Breast epithelium (tissue), 4 donors: ENCODE measurements at places on chromosomes 4 and X.
A peak's percentile ranks its signal among the peaks of the same experiment; 100 is the strongest.

GRCh38 chr4:149141391-149141790 lies 674.3 kb downstream of the IQCM start:
- no peak overlapping the region for H3K27ac ChIP-seq
- no peaks in the 10 kb centered on the region for H3K27me3 ChIP-seq
- DNase-seq = no peak
- H3K4me1 ChIP-seq = no peaks in the 10 kb centered on the region
- H3K4me3 ChIP-seq = no peak overlapping the region
- H3K36me3 ChIP-seq = no peaks in the 10 kb centered on the region

DNA sequence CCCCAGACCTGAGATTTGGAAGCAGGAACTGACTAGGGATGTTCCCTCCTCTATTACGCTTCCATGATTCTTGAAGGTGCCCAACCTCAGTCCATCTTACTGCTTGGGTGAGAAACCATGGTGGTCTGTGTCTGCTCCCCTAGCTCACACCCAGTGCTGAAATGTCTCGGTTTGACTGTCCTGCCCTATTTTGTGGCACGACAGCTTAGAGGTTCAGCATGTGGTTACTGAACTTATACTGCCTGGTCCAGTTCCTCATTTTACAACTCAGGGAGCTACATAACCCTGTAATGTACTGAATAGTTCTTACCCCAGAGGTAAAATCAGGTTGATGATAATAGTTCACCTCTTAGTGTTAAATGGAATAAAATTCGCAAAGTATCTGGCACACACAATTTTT lies 203.1 kb downstream of the RBM46 start:
- no peaks in the 10 kb centered on the region for H3K4me1 ChIP-seq
- DNase-seq = no peak
- H3K4me3 ChIP-seq = no peak overlapping the region

- H3K4me1 ChIP-seq = no peaks in the 10 kb centered on the region
- no peaks in the 10 kb centered on the region for H3K36me3 ChIP-seq
- no peak overlapping the region for H3K27ac ChIP-seq
- H3K4me3 ChIP-seq = no peak overlapping the region
These were observed 84.2 kb upstream of the KCTD8 start for GRCh38 chr4:44532851-44533250.

DNA sequence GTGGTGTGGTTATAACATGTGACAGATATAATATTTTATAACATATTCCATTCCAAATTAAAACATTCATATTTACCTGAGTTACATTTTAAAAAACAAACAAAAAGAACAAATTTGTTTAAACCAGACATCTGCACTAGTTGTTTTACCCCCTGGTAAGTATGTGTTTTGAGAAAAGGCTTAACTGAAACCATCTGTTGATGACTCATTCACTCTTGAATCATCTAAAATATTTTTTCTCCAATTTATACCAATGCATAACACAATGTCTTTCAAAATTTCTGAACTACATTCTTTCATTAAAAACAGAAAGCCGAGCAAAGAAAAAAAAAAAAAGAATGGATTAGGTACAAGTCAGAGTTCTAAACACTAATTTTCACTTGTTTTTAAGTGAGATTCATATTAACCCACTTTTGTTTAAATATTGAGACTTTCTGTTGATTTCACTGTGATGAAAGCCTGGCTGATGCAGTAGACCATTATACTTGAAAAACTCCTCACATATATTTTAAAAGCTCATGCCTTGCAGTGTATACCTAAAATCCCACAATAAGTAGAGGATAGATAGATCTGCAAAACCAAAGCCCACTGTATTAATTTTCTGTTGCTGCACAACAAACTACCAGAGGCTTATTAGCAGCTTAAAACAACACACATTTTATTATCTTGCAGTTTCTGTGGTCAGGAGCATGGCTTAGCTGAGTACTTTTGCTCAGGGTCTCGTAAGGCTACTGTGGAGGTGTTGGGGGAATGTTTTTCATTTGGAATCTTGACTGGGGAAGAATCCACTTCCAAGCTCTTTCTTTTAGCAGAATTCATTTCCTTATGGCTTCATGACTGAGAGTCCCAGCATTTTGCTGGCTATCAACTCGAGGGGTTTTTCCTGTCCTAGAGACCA lies 221.5 kb downstream of the PCDH18 start:
- DNase-seq = no peak
- H3K27ac ChIP-seq = peak overlapping the region; percentile 41
- H3K36me3 ChIP-seq = no peaks in the 10 kb centered on the region
- no peak overlapping the region for H3K4me3 ChIP-seq

GRCh38 chr4:125486351-125486750 lies 171.6 kb downstream of the FAT4 start:
- DNase-seq = no peak
- H3K36me3 ChIP-seq = no peaks in the 10 kb centered on the region
- no peak overlapping the region for H3K27ac ChIP-seq
- no peaks in the 10 kb centered on the region for H3K4me1 ChIP-seq
- H3K4me3 ChIP-seq = no peak overlapping the region

DNA sequence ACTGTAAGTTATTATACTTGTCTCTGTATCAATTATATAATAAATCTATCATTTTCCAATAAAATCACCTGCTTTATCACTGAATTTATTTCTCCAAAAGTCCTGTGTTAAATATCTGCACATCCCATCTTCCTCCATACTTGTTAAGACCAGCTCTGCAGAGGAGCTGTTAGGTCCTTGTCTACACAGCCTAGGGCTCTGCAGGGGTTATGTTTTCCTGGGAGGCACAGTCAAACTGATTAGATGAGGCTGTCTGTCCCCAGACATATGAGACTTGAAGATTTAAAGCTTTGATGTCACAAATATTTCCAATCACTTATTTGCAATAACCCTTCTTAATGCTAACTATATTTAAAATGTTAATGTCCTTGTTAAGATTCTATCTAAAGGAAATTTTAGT lies 446.8 kb downstream of the TRAM1L1 start:
- H3K27me3 ChIP-seq = no peaks in the 10 kb centered on the region
- H3K36me3 ChIP-seq = no peaks in the 10 kb centered on the region
- no peak for DNase-seq
- H3K27ac ChIP-seq = no peak overlapping the region

DNA sequence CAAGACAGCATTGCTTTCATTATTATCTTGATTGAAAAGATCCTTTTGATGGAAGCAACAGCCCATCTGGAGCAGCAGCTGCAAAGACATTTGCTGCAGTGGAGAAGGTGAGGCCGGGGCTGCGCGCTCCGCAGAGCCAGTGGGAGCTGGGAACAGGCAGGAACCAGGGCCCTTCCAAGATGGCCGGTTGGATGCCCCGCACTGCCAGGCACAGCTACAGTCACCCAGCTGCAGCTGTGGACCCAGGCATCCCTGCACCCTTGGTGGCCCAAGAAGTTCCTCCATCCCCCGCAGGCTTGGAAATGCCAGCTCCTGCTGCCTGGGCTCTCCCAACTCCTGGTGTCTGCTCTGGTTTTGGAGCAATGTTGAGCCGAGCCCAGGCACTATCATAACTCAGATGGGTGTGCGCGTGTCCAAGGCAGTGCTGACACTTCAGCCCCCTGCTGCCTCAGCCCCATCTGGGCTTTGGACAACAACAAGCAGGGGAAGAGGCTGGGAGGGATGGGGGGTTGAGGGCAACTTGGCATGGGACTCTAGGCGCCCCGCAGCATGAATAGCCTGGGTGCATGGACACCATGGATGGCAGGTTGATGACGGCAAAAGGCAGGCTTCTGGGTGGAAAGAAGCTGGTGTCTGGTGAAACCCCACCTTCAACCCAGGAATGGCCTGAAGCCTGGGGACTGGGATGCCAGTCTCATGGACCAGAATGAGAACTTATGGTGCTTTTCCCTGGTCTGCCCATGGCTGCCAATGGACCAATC lies 371.8 kb downstream of the FSTL5 start:
- no peaks in the 10 kb centered on the region for H3K4me1 ChIP-seq
- no peak overlapping the region for H3K4me3 ChIP-seq
- DNase-seq = no peak

DNA sequence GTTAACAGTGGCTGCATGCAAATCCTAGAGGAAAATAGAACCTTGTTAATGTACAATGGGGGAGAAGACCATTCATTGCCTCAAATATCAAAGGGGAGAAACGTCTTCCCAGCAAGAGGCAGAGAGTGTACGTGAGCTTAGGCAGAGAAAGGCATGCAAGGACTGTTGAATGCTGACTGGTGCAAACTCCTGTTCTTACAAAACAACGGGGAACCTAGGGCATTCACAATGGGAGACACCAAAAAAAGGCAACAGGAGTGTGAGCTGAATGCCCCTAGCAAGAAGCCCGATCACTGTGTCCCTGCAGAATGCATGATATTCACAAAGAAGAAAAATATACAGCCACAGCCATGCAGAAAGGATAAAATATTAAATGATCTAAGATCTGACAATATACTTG lies 184.9 kb downstream of the NSUN7 start:
- H3K4me1 ChIP-seq = no peaks in the 10 kb centered on the region
- no peak overlapping the region for H3K27ac ChIP-seq
- DNase-seq = no peak
- no peak overlapping the region for H3K4me3 ChIP-seq
- no peaks in the 10 kb centered on the region for H3K36me3 ChIP-seq

DNA sequence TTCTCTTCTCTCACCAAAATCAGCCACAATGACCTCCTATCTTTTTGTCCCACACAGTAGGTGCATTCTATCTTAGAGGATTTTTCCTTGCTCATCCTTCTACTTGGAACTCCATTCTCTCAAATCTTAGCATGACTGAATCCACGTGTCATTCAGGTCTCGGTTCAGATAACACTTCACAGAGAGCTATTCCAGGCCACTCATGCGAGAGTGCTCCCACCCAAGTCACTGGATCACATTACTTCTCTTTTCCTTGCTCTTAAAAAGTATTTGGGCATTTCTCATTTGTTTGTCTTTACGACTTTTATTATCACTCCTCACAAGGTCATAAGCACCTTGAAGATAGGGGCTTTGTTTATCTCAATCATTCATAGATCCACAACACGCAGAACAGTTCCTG lies 647.5 kb upstream of the TENM3 start:
- no peak for DNase-seq
- H3K4me1 ChIP-seq = no peaks in the 10 kb centered on the region
- H3K27me3 ChIP-seq = no peaks in the 10 kb centered on the region
- H3K27ac ChIP-seq = no peak overlapping the region

GRCh38 chr4:140308366-140309123 lies 64.9 kb upstream of the SCOC start:
- no peaks in the 10 kb centered on the region for H3K27me3 ChIP-seq
- H3K36me3 ChIP-seq = no peaks in the 10 kb centered on the region
- peak overlapping the region; percentile 62 for H3K27ac ChIP-seq
- peak; percentile 60 for DNase-seq
- H3K4me1 ChIP-seq = no peaks in the 10 kb centered on the region
- H3K4me3 ChIP-seq = no peak overlapping the region

- no peak overlapping the region for H3K4me3 ChIP-seq
- no peaks in the 10 kb centered on the region for H3K27me3 ChIP-seq
- no peaks in the 10 kb centered on the region for H3K4me1 ChIP-seq
- no peak for DNase-seq
- no peaks in the 10 kb centered on the region for H3K36me3 ChIP-seq
- H3K27ac ChIP-seq = no peak overlapping the region
These were observed 32.2 kb downstream of the RNF4 start for GRCh38 chr4:2501034-2501594.

DNA sequence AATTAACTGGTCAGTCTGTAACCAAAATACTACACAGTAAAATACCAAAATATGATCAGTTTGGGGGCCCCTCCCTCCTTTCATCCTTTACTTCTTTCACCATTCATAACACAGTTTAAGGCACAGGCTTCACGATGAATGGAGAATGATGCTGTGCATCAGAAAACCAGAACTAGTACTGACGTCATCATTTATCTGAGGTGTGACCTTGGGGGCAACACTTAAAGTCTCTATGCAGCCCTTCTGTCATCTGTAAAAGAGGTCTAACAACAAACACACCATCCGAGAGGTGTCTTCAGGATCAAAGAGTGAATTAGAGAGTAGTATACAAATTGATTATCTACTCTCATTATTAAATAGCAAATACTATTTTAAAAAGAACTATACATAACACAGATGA lies 135.4 kb downstream of the SH3KBP1 start:
- no peak overlapping the region for H3K4me3 ChIP-seq
- no peak for DNase-seq
- H3K36me3 ChIP-seq = no peaks in the 10 kb centered on the region
- no peaks in the 10 kb centered on the region for H3K27me3 ChIP-seq
- H3K27ac ChIP-seq = no peak overlapping the region

DNA sequence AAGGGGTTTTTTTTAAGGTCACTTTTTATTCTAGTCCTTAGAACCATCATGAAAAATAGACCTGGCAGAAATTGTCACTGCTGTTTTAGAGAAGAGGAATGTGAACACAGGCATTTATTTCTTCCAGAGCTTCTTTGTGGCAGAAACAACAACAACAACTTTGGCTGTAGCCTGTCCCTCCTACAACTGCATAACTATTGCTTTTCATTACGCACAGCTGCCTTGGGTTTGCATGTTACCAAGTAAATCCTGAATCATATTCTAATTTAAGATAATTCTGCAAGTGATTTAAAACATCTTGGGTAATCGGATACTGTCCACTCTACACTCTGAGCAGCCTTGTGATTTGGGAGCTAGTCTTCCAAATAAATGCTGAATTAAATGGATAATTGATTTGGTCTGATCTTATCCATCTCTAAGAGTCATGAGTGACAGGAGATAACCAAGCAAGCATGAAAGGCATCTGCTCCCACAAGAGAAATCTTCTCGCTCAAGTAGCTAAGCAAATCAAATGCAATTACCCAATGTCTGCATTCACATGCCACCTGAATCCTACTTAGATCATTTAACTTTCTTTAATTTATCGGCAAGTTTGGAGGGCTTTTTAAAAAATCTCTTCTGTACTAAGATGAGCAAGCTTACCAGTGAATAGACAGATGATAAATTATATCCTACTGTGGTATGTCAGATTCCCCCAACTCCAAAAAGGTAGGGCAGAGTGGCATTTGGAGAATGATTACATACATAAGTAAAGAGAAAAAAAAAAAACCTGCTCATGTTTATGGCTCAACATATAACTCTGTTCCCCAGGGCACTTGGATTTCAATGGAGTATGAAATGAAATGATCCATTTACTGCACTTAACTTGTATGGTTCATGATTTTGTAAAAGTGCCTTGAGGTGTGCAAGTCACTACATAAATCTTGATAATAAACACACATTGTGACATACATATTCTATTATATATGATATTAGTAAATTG lies 73.6 kb downstream of the EGF start:
- no peak overlapping the region for H3K4me3 ChIP-seq
- H3K27ac ChIP-seq = no peak overlapping the region
- H3K4me1 ChIP-seq = no peaks in the 10 kb centered on the region
- no peaks in the 10 kb centered on the region for H3K36me3 ChIP-seq
- no peak for DNase-seq

DNA sequence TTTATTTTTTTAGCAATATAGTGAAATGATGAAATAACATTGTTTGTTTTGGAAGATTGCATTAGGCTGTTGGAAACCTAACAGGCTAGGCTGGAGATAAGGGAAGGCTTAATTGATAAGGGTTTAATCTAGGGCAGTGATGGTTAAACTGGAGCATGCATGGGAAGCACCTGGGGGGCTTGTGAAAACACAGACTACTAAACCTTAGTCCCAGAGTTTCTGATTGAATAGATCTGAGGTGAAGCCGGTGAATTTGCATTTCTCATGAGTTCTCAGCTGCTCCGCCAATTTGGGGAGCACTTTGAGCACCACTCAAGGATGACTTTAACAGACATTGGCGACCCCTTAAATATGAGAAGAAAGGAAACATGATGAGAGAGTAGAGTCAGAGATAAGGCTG lies 11.5 kb downstream of the STK26 start:
- H3K27ac ChIP-seq = no peak overlapping the region
- peaks cover 36% of the 10 kb centered on the region for H3K27me3 ChIP-seq
- no peaks in the 10 kb centered on the region for H3K4me1 ChIP-seq
- H3K4me3 ChIP-seq = no peak overlapping the region
- DNase-seq = no peak
- H3K36me3 ChIP-seq = no peaks in the 10 kb centered on the region
